Dermis lymphatic vessel endothelial cell (primary cell): ENCODE measurements at places on chromosomes 1 and 21. TPM values are rescaled to one million over a fixed set of nuclear protein-coding genes. Genes with fewer than 3 reads are reported as not detected.

Gene HCRTR1
- 0.86 and 5.3 TPM in 2 replicates for total RNA-seq

Gene RGSL1
- total RNA-seq, result not detected in 2 replicates

Gene C1orf87
- total RNA-seq, result not detected in 2 replicates

Gene PGLYRP3
- total RNA-seq, result not detected in 2 replicates

Gene TNFRSF8
- total RNA-seq, result under 0.01 TPM in 1 of 2 replicates, not detected in the other

Gene SH3BGR
- 0.33 and 1.0 TPM in 2 replicates for total RNA-seq

Gene F13B
- total RNA-seq, result not detected in 2 replicates

Gene CCDC185
- total RNA-seq, result not detected in 2 replicates

Gene FAAH
- 0.52 and 1.1 TPM in 2 replicates for total RNA-seq

Gene FCER1G
- 0.17 TPM in 1 of 2 replicates, not detected in the other for total RNA-seq

Gene CENPS
- total RNA-seq, result 5.9 TPM in 2 replicates

Gene SPRR2G
- not detected in 2 replicates for total RNA-seq

Gene MYOC
- not detected in 2 replicates for total RNA-seq

Gene ARHGEF16
- 0.17 and 0.33 TPM in 2 replicates for total RNA-seq

Gene FYB2
- total RNA-seq, result not detected in 2 replicates

Gene ELOVL1
- 38.4 and 54.4 TPM in 2 replicates for total RNA-seq

Gene C4BPB
- total RNA-seq, result 0.65 and 0.69 TPM in 2 replicates

Gene ZNF124
- total RNA-seq, result 90.1 and 93.8 TPM in 2 replicates
